Glomerular endothelial cell (primary cell): ENCODE measurements at places on chromosomes 6 and 20. TPM values are rescaled to one million over a fixed set of nuclear protein-coding genes. Genes with fewer than 3 reads are reported as not detected.

CRIP3 gene
- total RNA-seq, result not detected in 2 replicates

DNA sequence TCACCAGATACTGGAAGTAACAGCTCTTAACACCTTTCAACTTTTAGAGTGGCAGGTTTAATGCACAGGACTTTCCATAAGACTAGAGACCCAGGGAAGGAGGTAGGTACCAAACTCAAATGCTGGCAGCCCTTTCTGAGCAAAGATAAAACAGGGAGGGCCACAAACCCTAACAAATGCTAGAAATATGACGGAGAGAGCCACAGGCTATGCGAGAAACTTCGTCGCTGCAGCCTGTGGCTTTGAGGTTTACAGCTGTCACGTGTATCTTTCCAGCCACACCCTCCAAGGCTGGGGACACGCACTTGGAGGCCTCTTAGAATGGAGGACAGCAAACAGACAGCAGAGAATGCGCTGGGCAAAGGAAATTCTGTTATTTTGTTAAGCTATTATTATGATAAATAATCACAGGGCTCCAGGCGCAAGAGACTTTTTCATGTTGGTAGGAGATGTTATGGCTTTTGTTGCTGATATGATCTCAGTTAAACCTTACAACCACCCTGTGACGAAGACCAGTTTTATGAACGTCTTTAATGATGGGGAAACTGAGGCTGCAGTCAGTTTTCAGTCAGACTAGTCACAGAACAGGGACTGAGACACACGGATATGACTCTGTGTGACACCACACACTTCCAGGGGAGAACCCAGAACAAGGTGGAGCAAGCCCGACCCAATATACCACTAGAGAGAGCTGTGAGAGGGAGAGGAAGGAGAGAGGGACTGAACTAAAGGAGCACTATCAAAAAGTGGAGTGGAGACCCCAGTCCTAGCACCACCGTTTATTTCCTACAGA, 2.0 kb downstream of the TRAM2 start:
- DNase-seq, result no peak

GRCh38 chr20:9759392-9759791, 79.5 kb downstream of the PAK5 start:
- no peak for DNase-seq

NOX3 gene
- not detected in 2 replicates for total RNA-seq

DNA sequence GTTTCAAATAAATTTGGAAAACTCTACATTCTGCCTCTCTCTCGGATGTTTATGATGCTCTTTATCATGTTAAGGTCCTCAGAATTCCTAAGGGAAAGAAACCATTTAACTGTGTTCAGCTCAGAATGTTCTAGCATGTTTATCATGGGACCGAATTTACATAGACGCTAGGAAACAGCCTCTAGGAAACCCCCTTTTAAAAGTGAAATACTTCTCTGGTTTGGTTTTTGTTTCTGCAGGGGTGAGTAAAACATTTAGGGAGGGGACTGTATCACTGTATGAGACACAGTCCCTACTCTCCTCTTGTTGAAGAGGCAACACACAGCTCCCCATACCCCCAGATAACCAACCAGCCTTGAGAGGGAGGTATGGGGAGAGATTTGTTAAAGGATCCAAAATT, 267.6 kb upstream of the SUPT3H start:
- no peak for DNase-seq

DNA sequence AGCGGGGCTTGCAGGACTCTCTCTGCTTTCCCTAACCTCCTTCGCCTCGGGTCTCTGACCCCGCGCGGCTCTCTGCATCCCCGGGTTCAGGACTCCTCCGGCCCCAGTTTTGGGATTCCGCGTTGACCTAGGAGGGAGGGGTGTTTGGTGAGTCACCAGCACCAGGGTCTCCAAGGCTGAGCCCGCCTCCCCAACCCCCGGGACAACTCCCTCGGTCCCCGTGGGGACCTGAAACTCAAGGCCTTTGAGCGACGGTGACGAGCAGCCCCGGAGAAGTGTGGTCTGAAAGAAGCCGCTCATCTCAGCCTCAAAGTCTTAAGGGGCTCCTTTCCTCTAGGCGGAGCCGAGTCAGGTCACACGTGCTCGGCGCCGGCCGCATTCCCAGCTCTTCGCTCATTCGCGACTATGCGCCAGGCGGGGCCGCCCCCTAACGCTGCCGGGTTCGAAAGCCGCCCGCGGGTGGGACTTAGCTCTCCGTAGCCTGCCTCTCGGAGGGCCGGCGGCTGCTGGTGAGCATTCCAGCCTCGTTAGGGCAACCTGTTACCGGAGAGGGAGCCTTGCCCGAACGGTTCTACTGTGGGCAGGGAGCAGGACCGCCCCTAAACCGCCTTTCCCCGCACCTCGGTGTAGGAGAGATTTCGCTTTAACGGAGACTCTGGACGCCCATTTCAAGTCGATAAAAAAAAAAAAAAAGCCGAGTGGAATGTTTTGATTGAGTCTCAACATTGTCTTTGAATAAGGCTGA, 3.0 kb upstream of the PRDM13 start:
- no peak for DNase-seq

CTCFL gene
- not detected in 2 replicates for total RNA-seq

GRCh38 chr6:109458774-109459531, 3.4 kb upstream of the MICAL1 start:
- no peak for DNase-seq

GRCh38 chr6:104022126-104022525, 837.6 kb downstream of the HACE1 start:
- DNase-seq, result no peak

DNA sequence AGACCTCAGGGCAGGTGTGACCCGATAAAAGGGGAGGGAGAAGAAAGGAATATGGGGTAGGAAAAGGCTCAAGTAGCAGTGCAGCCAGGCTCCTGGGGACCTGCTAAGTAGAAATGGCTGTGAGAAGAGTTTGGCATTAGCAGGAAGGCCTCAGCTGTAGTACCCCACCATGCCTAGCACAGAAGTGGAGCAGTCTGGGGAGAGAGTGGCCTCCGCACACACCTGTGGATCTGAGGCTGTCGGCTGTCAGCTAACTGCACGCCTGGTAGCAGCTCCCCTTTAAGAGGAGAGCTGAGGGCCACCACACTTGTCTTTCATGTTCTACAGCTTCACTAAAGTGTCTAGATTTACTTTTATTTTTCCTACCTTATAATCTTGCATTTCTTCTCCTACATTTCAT, 24.6 kb downstream of the PDE7B start:
- DNase-seq, result no peak

DNA sequence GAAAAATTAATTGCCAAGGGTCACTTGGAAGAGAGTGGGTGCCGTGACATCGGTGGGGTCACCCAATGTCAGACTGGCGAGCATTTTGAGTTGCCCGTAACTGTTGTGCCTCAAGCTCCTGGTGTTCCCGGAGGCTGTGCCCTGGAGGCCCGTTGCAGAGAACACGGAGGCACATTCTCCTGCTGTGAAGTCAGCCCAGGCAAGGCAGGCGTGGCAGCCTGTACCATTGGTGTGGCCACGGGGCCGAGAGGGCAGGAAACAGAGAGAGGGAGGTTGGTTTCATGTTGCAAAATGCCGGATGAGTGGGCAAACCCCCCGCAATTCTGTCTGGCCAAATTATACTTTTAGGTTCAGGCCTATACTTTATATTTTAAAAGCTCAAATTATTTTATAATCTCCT, 81.2 kb downstream of the THBS2 start:
- DNase-seq, result no peak

DNA sequence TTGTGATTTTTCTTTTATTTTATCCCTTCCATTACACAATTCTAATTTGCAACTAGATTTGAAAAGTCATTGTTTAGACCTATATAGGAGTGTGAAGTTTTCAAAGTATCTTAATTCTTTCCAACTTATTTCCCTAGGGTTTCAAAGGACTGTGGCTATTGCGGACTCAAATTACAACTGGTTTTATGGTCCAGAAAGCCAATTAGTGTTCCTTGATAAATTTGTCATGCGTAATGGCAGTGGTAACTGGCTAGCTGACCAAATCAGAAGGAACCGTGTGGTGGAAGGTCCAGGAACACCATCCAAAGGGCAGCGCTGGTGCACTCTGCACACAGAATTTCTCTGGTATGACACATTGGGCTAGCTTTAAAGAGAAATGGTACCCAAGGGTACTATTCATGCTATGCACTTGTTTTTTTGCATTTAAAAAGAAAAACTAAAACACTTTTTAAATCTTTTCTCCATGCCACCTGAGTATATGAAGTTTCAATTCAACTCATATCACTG, 27.9 kb upstream of the CALHM6 start:
- no peak for DNase-seq

MRPS18A gene
- total RNA-seq, result 41.2 and 46.4 TPM in 2 replicates

GRCh38 chr20:9300534-9300933, 213.9 kb upstream of the LAMP5 start:
- no peak for DNase-seq

GHRH gene
- not detected in 2 replicates for total RNA-seq

GRCh38 chr6:41659935-41660334, 21.7 kb downstream of the MDFI start:
- no peak for DNase-seq

- no peak for DNase-seq
Observed at GRCh38 chr20:58913079-58913478, 60.6 kb downstream of the GNAS start.

- DNase-seq, result no peak
Observed at GRCh38 chr6:10793695-10794094, 44.6 kb downstream of the MAK start.

DNA sequence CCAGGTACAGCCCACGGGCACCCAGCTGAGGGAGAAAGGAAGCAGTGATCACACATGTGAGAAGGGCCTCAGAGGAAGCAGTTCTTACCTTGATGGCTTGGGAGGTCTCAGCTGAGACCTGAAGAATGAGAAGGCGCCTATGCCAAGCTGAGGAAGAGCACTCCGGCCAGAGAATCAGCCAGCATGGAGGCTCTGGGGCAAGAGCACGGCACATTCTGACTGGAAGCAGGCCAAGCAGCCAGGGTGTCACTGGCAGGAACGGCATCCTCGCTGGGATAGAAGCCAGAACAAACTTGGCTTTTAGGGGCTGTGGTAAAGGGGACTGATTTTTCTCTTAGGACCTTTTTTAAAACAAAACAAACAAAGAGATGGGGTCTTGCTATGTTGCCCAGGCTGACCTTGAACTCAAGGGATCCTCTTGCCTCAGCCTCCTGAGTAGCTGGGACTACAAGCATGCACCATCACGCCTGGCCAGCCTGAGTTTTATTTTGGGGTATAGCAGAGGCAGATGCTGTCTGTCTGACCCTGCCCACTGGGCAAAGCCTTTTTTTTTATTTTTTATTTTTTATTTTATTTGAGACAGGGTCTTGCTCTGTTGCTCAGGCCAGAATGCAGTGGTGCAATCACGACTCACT, 17.6 kb downstream of the GHRH start:
- DNase-seq, result no peak

- no peak for DNase-seq
Observed at GRCh38 chr6:45681860-45682511, 304.3 kb upstream of the SUPT3H start.

- DNase-seq, result no peak
Observed at GRCh38 chr6:56520218-56520617, 122.5 kb downstream of the DST start.

DNA sequence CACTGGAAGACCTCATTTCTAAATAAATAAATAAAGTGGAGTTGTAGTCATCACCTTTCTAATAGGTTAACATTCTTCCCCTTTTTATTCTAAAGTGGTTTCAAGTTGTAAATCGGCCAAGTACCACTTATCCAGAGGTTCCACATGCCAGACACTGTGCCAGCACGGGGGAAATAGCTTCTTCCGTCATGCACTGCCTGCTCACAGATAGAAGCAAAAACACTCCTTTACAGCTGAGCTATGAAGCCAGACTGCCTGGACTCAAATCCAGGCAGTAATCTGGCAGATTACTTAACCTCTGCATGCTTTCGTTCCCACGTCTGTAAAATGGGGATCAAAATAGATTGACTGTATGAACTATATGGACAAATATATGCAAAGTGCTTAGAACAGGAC, 17.2 kb upstream of the SCML4 start:
- DNase-seq, result no peak

DNA sequence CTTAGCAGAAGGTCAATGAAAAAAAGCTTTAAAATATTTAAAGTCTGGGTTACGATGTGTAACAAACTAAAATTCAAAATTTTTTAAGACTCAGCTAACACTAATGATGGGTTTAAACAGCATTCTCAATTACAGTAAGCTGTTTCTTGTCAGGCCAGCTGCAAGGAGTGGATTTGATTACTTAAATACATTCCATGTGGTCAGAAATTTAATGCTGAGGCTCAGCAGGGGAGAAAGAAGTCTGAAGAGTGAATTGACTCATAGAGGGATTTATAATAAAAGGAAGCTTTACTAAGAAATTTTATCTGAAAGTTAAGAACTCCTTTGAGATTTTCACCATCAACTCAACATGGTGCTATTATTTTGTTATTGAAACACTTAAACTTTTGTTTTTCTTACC, 398.6 kb downstream of the KHDRBS2 start:
- DNase-seq, result no peak

GRCh38 chr20:53495398-53496092, 98.1 kb downstream of the ZNF217 start:
- no peak for DNase-seq

RGS17 gene
- total RNA-seq, result 5.4 and 8.6 TPM in 2 replicates

DNA sequence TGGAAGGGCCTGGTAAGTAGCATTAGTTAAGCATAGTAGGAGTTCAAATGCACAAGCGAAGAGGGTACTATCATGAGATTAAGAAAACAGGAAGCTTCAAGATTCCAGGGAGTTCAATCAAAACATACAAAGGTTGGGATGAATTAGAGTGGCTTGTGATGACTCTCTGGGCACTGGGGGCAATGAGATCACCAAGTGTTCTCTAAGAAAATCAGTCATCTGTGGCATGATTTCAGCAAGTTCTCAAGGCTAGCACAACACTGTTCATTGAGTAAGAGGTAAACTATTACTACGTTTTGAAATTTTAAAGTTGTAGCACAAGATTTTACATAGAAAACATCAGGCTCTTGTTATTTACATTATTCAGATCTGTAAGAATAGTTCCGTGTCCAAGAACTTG, 139.7 kb upstream of the FLRT3 start:
- no peak for DNase-seq

HTR1B gene
- total RNA-seq, result 0.58 and 3.4 TPM in 2 replicates

DNA sequence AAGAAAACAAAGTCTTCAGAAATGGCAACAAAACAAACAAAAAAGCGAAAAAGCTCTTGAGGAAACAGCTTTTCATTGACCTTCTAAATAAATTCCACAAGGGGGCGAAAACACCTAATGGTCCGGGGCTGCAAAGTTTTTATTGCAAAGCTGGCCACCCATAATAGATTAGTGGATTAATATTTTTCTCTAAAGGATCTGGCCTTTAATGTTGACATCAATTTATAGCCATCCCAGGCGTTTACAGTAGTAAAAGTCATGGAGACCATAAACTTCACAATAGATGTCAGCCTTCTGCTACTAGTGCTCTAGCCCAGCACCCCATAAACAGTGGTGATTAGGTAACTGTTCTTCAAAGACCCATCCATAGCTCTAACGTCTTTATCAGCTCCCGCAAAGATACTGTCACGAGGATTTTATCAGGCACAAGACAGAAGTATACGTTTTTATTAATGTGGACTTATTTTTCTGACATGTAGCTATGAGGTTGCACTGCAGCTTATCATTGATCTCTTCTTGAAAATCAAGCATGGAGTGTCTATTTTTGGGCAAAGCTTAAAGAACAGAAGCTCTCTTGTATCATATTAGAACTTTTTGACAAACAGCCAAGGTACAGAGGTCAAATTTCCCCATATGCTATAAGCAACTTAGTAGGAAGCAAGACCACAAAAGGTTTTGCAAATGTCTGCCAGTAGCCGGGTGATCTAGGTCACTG, 4.7 kb downstream of the CITED2 start:
- DNase-seq, result no peak
